Hematopoietic multipotent progenitor cell (in vitro differentiated cells): ENCODE measurements at places on chromosomes 1 and 21.

- DNase-seq: no peak
Measured at GRCh38 chr1:36365381-36365780, 20.3 kb downstream of the STK40 start.

DNA sequence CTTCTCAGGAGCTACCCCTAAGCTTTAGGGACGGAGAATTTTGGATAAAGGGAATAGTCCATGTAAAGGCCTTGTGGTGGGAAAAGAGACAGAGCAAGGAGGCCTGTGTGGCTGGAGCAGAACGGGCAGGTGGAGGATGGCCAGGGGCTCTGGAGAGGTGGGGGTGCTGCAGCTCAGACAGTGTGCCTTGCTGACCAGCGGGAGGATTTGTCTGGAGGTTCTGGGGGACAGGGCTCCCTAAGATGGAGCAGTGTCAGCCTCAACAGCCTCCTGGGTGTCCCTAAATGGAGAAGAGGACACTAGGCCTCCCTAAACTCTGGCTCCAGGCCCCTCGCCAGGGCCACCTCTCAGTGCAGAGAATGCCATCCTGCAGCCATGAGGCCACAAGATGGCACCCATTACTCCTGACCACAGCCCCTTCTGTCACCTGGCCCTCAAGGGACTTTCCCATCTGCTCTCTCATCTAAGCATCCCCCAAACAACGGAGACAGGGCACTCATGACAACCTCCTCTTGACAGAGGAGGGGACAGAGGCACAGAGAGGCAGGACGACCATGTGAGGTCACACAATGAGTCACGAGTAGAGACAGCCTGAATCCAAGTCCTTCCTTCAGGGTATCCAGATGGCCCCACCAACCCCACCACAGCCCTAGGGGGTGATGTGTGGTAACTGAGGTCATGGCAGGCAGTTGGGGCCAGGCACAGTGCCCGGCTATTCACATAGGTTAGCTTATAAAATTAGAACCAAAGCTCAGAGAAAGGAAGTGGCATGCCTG, 94.7 kb downstream of the DMRTB1 start:
- no peak for DNase-seq

DNA sequence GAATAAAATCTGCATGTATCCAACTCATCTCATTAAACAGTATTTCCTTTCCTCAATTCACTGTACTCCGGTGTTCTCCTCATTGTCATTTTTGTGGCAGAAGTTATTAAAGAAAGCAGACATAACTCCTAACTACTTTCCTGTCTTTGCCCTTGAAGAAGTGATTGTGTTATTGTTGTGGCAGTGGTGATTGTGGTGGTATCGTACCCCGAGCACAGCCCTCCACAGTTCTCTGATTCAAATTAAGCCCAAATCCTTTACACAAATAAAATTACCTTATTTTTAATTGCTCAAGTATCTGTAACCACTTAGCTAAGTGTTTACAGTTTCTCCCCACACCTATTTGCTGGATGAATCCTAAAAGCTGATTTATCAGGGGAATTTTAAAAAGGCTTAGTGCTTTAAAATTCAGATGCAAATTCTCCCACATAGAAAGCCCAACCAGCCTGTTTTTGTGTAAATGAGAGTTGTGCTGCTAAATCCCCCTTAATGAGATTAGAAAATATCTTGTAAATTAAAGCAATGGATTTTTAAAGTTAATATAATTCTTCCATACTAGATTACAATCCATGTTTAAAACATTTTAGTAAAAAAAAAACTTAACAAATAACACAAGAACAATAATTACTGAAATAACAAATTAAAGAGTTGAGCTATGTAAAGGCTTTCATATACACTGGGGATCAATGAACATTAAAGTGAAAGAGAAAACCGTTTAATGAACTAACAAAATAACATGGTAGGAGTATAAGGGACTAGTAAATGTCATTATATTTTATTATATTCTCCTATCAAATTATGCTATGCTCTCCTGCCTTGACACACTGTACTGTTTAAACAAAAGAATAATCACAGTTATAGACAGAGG, 259.0 kb downstream of the NEGR1 start:
- no peak for DNase-seq

GRCh38 chr1:6461051-6461530, 4.9 kb downstream of the TNFRSF25 start:
- no peak for DNase-seq

DNA sequence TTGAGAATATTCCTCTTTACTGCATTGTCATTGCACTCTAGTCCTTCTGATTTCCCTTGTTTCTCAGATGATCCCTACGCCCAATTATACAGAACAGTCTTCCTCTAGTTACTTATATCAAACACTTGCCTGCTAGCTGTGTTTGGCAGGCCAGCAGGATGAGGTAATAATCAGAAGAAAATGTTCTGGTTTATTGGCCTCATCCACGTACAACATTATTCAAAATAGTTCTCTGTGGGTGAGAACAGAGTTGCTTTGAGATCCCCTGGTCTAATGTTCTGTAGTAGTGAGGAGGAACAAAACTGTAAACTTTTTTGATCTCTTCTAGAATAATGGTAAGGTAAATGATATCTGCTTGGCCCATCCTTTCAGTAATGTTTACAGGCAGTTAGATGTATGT, 22.3 kb upstream of the C1orf105 start:
- no peak for DNase-seq

GRCh38 chr21:26753822-26754221, 91.4 kb downstream of the ADAMTS1 start:
- no peak for DNase-seq

- DNase-seq: no peak
Measured at GRCh38 chr1:172003766-172004530, 162.7 kb downstream of the DNM3 start.

GRCh38 chr1:10733474-10734366, 62.7 kb downstream of the CASZ1 start:
- no peak for DNase-seq

DNA sequence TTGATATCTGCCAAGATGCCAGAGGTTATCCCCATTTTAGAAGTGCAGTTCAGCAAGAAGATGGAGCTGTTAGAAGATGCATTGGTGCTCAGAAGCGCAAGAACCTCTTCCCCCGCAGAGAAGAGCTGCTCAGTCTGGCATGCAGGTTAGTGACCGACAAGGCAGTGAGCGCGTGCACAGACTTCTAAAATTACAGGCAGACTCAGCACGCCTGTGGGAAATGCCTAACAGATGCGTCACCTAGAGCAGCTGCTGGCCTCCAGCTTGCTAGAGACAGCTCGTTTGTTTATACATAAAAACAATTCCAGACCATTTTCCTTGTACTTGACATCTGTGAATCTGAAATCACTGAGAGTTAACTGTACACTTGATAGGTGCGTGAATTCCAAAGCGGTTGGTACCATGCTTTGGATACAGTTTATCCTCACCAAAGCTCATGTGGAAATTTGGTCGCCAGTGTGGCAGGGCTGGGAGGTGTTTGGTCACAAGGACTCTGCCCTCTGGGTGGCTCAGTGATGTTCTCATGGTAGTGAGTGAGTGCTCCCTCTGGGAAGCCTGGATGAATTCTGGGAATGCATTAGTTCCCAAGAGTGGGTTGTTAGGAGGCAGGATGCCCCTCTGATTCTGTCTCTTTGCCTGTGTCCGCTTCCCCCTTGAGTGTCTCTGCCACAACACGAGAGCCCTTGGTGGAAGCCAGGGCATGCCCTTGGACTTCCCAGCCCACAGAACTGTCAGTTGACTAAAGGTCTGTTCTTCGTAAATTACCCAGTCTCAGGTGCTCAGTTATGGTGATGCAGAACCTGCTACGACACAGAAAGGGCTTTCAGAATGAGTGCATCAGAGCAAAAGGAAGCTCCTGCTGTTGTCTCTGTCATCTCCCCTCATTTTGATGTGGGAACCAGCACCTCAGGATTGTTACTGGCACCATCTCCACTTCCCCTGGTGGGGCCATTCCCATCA, 24.4 kb downstream of the SNAP47 start:
- DNase-seq: no peak

- DNase-seq: no peak
Measured at GRCh38 chr1:171902527-171902926, 61.2 kb downstream of the DNM3 start.

DNA sequence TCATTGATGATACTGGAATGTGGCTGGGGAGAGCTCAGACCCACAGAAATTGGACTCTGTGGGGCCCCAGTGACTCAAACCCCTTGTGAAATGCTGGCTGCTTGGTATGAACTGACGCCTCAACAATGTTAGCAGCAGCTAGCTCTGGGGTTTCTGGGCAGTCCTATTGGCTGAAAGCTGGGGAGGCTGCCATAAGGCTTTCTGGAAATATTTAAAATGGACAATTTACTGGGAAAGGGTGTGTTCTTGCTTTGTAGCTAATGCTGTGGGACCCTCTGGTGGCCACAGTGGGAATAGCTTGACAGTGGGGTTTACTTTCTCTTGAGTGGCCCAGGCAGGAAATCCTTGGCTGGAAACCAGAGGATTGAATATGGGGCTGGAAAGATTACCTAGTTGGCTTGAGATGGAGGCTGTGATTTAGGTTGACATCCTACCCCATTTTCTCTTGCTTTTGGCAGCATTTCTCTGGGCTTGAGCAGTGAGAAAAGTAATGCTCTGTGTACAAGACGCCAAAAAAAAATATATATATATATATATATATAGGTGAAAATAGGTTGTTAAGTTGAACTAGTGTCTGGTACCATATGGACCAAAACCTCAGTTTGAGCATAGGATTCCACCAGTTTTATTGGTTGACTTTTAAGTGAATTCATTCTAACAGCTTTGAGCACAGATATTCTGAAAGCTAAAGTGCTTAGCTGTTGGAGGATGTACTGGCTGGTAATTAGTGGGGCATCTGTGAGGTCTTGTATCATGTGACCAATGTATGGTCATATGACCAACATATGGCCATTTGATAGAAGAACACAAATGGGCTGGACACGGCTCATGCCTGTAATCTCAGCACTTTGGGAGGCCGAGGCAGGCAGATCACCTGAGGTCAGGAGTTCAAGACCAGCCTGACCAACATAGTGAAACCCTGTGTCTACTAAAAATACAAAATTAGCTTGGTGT, 8.2 kb upstream of the S100A10 start:
- peak; percentile 81 for DNase-seq

GRCh38 chr1:24393892-24394291, 19.7 kb downstream of the STPG1 start:
- DNase-seq: no peak

GRCh38 chr1:202588503-202589189, 121.6 kb downstream of the SYT2 start:
- no peak for DNase-seq

DNA sequence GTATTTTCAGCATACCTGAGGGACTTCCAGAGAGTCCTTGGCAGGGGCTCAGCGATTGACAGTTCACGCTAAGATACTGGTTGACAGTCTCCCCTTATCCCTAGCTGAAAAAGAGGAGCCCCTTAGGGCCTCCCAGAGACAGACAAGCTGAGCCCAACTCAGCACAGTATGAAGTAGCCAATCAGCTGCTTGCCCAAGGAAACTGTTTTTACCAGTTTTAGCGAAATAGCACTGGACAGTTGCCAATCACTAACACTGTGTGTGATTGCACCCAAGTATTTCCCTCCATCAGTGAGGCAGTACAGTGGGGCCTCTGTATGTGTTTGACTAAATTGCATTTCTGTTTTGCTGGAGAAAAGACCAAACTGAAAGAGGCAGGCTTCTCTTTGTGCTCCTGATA, 27.0 kb downstream of the KHDRBS1 start:
- DNase-seq: no peak

DNA sequence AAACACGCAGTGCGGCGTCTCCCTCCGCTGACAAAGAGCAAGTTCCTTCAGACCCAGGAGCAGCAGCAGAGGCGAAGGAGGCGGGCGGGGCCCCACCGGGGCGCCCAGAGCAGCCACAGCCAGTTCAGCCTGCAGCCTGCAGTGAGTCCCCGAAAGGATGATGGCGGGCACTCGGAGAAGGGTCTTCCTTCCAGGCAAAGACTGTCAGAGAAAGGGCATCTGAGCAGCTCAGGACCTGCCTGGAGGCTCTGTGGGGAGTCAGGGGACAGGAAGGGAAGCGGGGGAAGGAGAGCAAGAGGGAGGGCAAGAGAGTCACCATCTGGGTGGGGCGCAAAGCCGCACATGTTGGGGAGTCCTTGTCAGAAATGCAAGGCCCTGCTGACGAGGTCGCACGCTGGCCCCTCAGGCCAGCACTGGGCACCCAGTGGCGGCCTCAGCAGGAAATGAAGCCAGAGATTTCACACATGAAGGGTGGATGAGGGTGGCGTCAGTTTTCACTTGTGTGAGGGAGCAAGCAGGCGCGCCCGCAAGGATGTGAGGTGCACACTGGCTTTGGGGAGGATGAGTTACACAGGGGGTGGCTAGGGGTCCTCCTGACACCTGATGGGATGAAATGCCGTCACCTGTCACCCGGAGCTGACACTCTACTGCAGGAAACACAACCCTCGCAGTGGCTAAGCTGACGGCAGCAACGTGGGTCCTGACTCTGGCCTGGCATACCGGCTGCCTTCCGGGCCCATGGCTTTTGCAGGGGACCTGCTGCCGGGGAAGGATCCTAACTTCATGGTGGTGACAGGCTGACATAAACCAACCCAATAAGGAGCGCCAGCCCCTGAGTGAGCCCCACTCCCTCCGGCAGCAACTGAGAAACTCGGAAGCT, 6.6 kb downstream of the LRRC47 start:
- no peak for DNase-seq

GRCh38 chr1:7447093-7447492, 324.0 kb upstream of the VAMP3 start:
- no peak for DNase-seq

- DNase-seq: no peak
Measured at GRCh38 chr1:12502336-12503109, 115.5 kb downstream of the DHRS3 start.

DNA sequence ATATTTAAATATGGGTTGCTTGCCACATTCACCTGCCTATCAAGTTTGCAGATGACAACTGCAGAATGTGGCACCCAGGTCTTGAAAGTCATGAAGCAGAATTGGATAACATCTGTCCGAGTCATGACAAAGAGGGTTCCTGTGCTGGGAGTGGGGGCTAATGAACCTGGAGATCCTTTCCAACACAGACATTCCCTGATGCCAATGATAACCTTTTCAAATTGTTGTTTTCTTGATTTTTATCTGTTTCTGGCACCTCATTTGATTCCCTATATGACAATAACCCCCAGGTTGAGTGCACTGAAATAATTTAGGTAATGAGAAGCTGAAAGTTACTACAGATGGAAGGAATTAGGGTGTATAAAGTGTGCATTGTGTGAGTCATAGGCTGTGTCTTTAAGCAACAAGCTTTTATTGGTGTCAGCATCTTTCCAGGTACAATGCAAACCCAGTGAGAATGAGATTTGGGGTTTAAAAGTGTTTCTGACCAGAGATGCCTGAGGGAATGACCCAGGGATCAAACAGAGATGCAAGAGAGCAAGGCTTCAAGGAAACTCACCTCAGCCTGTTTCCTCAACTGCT, 32.0 kb upstream of the IL10 start:
- no peak for DNase-seq

DNA sequence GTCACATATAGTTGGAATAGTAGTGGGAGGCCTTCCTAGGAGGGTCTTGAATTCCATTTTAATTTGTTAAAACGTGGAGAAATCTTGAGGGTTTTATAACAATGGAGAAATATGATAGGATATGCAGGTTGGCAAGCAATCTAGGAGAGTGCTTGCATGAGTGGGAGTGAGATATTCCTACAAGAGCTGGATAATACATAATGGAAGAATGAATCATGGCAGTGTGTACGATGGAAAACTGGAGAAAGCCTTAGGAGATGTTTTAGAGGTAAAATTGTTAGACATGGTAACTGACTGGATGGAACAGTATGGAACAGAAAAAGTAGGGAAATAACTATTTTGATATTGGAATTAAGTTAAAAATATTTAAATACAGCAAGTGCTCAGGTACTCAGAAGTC, 352.4 kb downstream of the PTBP2 start:
- no peak for DNase-seq

GRCh38 chr1:69697340-69697739, 129.6 kb downstream of the LRRC7 start:
- no peak for DNase-seq

- DNase-seq: peak; percentile 70
Measured at GRCh38 chr1:86155051-86155806, 1.3 kb downstream of the COL24A1 start.
